Activated naive CD8-positive, alpha-beta T cell treated with anti-CD3 and anti-CD28 coated beads for 36 hours (primary cell): ENCODE measurements at places on chromosomes 7 and 10.
A peak's percentile ranks its signal among the peaks of the same experiment; 100 is the strongest.

DNA sequence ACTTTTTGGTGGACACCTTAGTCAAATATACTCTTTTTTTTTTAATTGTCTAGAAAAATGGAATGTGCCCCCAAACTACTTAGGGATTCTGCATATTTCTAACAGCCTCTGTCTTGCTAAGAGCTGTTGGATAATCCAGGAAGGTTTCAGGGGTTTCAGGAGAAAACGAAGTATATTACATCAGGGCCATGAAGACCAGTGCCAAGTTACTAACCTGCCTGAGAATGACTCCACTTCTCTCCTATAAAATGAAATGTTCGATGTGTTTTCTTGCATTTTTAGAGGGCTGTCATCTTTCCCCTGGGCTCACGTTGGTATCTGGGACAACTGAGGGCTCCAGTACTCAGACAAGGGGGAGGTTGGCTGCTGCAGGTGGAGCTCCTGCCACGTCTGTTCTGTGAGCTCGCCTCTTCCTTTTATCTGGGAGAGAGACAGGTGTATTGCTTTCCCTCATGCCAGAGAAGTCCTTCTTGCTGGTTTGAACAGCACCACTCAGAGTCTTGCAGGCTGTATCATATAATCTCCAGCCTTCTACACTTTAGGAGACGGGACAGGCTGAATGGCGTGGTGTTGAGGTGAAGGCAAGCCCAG, 71.3 kb downstream of the CAMK1D start:
- no peak for DNase-seq

DNA sequence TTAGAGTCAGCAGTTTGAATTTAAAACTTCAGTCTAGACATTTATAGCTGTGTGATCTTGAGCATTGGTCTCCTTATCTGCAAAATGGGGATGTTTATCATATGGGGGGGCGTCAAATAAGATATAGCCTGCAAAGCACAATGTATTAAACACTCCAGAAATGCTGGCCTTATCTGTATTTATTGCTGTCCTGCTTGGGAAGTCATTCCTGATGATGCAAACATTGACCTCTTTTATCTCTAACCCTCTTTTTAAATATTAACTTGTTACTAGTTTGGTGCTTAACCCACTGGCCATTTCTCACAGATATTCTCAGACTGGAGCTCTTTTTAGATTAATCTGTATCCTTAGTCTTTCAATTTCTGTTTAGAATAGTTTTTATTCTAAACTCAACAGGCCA, 13.2 kb downstream of the MRPS33 start:
- DNase-seq: no peak

DNA sequence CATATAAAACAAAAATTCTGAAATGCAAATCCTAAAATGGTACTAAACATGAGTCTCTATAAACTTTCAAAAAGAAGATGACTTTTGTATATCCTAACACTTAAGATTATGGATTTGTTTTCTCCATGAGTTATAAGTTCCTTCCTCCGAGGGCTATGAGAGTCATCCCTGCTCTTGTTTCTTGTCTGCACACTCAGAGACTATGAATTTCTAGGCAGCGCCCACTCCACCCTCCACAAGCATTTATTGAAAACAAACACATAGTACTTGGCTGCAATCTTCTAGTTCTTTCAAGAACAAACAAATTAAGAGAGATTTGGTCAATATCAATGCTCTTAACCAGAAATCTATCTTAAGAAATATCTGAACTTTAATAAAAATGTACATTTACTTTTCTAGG, 211.7 kb downstream of the DKK1 start:
- no peak for DNase-seq

DNA sequence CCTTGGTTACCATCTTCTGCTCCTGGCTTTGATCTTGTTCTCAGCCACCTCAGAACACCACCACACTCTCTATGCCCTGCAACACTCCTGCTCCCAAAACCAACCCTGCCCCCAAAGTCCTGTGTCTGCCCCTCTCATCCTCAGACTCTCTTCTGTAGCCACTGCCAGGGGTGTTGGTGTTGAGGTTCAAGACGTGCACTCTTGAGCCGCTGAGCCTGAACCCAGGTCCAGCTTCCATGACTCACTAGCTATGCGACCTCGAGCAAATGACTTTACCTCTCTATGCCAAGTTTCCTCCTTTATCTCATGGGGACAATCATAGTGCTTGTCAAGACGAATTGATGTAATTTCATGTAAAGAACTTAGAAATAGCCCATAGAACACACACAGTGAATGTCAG, 840 bp upstream of the ATP6V0A4 start:
- no peak for DNase-seq

DNA sequence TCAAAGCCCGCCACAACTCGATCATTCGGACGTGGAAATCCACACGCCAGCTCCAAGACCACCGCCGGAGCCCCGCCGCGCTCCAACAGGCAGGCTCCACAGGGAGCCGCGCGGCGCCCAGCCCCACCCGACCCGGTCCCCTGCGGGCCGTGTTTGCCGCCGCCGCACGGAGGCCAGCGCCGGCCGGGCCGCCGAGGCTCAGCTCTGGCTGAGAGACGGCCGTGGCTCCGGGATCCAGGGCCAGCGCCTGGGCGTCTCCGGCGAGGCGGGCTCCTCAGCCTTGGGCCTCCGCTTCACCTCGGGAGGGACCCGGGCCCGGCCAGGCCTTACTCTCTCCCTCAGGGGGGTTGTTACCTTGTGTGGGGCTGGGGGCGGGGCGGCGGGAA, 333 bp downstream of the SMNDC1 start:
- peak; percentile 49 for DNase-seq

GRCh38 chr10:28906415-28906814, 229.1 kb downstream of the BAMBI start:
- no peak for DNase-seq

DNA sequence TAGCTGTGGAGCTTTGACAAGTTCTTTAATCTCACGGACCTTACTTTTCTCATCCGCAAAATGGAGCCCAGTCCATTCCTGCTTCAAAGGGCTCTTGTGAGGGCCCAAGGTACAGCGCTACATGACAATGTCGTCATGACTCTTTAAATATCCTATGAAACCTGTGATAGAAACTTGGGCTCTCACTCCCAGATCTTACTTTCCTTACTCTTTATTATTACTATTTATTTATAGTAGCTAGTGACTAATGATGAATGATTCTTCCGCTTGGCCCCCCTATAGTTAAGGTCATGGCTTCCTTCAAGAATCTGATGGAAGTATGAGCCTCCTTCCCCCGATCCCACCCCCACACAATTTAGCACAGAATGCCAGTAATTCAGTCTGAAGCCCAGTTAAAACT, 41.9 kb downstream of the RBM20 start:
- DNase-seq: no peak

DNA sequence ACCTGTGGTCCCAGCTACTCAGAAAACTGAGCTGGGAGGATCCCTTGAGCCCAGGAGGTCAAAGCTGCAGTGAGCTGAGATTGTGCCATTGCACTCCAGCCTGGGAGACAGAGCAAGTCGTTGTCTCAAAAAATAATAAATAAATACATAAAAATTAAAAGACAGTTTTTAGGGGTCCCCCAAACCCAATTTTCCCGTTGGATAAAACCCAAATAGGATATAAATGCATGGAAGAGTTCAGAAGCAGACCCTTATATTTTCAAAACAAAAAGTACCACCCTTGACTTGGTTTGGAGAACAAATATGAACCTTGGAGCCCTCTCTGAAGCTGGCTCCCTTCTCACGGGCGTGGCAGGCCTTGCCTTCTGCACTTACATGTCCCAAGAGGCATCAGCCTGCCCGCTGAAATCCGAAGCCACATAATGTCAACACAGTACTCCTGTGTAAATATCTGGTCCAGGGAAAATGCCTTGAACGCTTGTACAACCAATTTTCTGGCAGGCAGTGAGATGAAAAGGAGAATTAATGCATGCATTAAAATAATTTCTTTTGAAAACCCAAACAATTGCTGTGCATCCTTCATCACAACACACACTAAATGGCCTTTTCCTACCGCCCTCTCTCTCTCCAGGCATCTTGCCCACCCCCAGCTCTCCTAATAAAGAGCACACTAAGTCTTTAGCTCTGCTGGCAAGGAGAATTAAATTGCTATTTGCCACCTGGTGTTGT, 46.4 kb upstream of the PARD3 start:
- no peak for DNase-seq

DNA sequence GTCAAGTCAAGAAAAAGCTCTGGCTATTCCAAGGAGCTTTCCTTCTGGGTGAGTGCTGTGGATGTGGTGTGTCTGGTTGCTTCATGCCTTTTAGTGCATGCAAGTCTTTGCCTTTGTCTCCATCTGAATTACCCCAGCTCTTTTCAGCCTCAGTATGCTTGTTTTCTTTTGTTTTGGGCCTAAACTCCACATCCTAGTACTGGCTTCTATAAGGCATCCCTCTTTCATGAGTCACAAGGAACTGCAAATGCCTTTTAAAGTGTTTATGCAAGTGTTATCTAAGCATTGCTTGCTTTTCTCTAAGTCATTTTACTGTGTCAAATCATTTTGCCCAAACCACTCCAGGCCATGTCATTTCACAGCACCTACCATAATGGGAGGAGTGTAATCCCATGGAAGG, 132.1 kb downstream of the PLCE1 start:
- DNase-seq: no peak

DNA sequence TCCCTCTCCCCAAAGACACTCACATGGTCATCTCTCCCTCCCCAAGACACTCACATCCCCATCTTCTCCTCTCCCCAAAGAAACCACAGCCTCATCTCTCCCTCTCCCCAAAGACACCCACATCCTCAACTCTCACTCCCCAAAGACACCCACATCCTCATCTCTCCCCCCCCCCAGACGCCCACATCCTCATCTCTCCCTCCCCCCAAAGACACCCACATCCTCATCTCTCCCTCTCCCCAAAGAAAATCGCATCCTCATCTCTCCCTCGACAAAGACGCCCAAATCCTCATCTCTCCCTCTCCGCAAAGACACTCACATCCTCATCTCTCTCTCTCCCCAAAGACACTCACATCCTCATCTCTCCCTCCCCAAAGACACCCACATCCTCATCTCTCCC, 31.5 kb downstream of the INSIG1 start:
- DNase-seq: no peak

GRCh38 chr10:124091646-124092249, 1.6 kb downstream of the CHST15 start:
- no peak for DNase-seq

DNA sequence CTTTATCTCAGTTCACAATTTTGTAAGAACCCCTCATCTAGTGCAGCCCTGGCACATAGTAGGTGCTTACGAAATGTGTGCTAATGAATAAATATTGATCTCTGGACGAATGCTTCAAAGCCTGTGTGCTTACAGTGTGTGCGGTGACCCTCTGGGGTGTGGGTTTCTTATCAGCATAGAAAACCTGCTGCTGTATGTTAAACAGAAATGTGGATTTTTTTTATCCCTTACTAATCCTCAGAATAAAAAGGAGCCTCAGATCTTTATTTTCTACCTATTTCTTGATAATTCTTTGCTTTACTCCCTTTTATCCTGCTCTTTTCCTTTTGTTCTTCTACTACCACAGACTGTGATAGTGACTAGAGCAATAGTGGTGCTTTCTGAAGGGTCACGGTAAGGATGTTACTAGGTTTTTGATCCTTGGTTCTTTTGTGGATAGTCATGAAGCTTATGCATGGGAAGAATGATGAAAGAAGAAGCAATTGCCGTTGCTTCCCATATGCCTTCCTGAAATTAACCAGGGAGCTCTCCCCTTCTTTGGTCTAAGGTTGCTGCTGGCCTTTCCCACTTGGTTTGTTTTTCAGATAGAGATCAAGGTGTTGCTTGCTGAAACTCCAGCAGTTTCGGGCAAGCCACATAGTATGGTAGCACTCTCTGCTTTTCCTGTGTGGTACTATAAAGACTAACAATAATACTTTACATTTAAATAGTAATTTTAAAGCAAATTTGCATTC, 44.7 kb downstream of the SPAG6 start:
- DNase-seq: no peak

GRCh38 chr10:80686734-80687475, 149.2 kb downstream of the SH2D4B start:
- no peak for DNase-seq

DNA sequence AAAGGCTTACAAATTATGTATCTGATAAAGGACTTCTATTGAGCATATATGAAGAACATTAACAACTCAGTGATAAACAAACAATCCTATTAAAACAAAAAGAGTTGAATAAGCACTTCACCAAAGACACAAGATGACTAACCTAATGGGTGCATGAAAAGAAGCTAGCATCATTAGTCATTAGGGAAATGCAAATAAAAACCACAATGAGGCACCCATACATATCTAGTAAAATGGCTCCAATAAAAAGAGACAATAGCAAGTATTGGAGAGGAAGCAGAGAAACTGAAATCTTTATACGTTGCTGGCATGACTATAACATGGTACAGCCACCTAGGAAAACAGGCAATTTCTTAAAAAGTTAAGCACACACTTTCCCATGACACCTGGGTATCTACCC, 77.6 kb upstream of the ZMIZ1 start:
- DNase-seq: no peak

DNA sequence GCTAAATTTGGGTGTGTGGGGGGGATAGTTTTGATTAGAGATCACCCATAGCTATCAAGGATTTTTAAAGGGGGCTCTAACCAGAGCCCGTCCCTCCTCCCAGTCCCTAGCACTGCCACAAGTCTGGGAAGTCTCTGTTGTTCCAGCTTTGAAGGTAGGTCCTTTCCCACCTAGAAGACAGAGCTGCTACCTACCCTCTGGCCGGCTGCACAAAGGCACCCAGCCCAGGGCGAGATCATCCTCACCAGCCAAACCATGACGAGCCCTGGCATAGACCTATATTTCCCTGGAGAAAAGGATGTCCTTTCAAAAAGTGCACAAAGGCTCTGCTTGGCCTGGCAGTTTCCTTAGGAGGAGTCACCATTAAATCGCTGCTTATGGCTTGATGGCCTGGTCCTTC, 147.8 kb downstream of the CYP26A1 start:
- no peak for DNase-seq

GRCh38 chr10:123417414-123417813, 248.7 kb upstream of the GPR26 start:
- no peak for DNase-seq

- DNase-seq: no peak
Measured at GRCh38 chr10:89550509-89550908, 15.1 kb upstream of the SLC16A12 start.

DNA sequence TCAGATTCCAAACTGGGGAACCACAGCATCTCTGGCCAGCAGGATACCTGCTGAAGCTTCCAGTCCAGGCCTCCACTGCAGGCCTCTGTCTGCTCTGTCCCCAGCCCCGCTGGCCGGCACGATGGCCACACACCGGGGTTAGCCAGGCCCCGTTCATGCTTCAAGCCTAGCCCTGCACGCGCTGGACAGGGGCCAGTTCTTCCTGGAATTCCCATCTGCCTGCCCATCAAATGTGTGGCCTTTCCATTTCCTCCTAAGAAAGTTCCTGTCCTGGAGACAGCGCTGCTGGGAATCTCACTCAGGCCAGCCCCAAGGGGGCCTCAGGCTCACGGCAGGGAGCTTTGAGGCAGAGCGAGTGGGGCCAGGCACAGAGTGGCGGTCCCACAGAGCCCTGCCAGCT, 18.0 kb downstream of the SH2B2 start:
- no peak for DNase-seq

DNA sequence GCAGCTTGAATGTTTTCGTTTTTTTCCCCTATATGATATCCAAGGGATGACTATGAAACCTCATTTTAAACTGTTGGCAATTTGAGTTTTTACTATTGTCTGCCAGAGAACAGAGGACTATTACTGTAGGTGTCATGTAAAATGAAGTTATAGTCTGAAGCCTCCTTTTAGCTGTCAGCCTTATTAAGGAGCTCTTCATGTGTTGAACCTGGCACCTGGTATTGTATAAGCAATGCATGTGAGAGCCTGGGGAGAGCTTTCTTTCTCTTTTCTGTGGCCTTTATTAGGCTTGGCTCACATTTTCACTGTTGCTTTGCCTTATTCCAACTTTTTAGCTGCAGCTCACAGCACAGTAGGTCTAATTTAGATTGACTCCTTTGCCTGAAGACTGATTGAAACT, 119.1 kb upstream of the FOXP2 start:
- no peak for DNase-seq
